ENCODE measurements at places on chromosomes 6 and 20. TPM values are rescaled to one million over a fixed set of nuclear protein-coding genes. Genes with fewer than 3 reads are reported as not detected.

- H3K4me1 ChIP-seq: no peaks in the 10 kb centered on the region
Observed at GRCh38 chr6:99232056-99232455, 117.4 kb downstream of the FAXC start.

- no peak overlapping the region for H3K27ac ChIP-seq
- H3K4me3 ChIP-seq: no peak overlapping the region
- no peaks in the 10 kb centered on the region for H3K36me3 ChIP-seq
- H3K27me3 ChIP-seq: no peaks in the 10 kb centered on the region
- no peak for DNase-seq
Observed at GRCh38 chr20:23222531-23223200, 127.9 kb upstream of the NXT1 start.

MUCL3 gene
- total RNA-seq: not detected

C6orf141 gene
- total RNA-seq: not detected

Measured in IMR-90 (cell line).